ENCODE measurements at places on chromosomes 2 and 18. TPM values are rescaled to one million over a fixed set of nuclear protein-coding genes. Genes with fewer than 3 reads are reported as not detected.

ERICH2 gene
- total RNA-seq: 3.1 TPM

SLC30A3 gene
- 4.3 TPM for total RNA-seq

SERPINB2 gene
- not detected for total RNA-seq

GFPT1 gene
- total RNA-seq: 122 TPM

TRIM54 gene
- total RNA-seq: 0.25 TPM

B3GNT7 gene
- 3.6 TPM for total RNA-seq

DNAJC5G gene
- total RNA-seq: 0.25 TPM

DNA sequence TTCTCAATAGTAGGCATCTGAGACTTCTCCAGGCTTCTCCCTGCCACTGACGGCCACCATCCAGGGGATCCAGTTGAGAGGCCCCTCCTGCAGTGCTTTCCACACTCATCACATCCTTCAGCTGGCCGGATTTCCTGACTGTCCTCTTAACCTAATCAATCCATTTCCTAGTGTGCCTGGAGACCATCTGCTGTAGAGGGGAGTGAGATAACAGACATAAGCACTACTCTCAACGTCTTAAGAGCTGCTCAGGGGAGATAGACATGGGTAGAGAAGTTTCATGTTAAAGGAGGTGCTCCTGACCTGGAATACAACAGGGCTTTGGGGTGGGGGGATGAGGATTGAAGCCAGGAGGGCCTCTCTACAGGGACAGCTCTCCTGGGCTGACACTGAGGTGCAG lies 14.2 kb downstream of the SPR start:
- no peaks in the 10 kb centered on the region for H3K27me3 ChIP-seq
- no peak for DNase-seq
- no peaks in the 10 kb centered on the region for H3K36me3 ChIP-seq
- H3K4me3 ChIP-seq: no peak overlapping the region

GRCh38 chr2:8549942-8550341 lies 131.9 kb upstream of the ID2 start:
- no peak overlapping the region for H3K4me3 ChIP-seq
- no peaks in the 10 kb centered on the region for H3K4me1 ChIP-seq
- no peaks in the 10 kb centered on the region for H3K27me3 ChIP-seq
- no peak for DNase-seq
- H3K27ac ChIP-seq: no peak overlapping the region

GRCh38 chr2:9799729-9800632 lies 43.3 kb upstream of the TAF1B start:
- no peaks in the 10 kb centered on the region for H3K27me3 ChIP-seq
- no peak overlapping the region for H3K4me3 ChIP-seq
- H3K36me3 ChIP-seq: no peaks in the 10 kb centered on the region

- no peaks in the 10 kb centered on the region for H3K27me3 ChIP-seq
- H3K36me3 ChIP-seq: no peaks in the 10 kb centered on the region
Measured at GRCh38 chr18:23524213-23524707, 20.9 kb downstream of the RMC1 start.

DNA sequence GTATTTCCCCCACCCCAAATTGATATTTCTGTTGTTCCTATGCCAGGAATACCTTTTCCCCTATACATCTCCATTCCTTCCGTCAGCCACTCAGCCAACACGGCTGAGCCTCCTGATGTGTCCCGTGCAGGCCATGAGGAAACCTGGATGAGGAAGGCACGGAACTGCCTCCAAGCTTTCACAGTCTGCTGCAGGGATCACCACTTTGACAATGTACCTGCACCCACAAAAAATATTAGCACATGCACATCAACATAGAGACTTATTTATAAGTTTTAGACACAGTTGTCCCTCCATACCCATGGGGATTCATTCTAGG lies 101.4 kb upstream of the PPP1CB start:
- no peaks in the 10 kb centered on the region for H3K27me3 ChIP-seq
- no peak overlapping the region for H3K4me3 ChIP-seq
- DNase-seq: no peak
- H3K36me3 ChIP-seq: no peaks in the 10 kb centered on the region
- H3K4me1 ChIP-seq: peaks cover 55% of the 10 kb centered on the region

DNA sequence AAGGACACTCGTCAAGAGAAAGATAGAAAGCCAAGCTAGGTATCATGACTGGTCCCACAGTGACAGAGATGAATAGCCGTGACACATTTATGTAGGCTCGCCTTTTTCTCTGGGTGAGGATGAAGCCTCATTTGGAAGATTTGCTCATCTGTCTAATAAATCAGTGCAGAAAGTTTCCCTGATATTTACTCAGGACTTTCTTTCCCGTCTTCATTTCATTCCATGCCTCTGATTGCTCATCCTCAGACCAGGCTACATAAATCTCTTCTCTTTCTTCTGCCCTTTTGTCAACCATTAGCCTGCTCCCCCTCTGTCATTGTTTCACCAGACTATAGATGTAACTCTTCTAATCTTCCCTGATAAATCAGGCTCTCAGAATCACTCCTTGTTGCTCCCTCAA lies 361.8 kb upstream of the MEIS1 start:
- H3K36me3 ChIP-seq: no peaks in the 10 kb centered on the region
- no peak for DNase-seq
- H3K4me3 ChIP-seq: no peak overlapping the region
- H3K27me3 ChIP-seq: no peaks in the 10 kb centered on the region

DNA sequence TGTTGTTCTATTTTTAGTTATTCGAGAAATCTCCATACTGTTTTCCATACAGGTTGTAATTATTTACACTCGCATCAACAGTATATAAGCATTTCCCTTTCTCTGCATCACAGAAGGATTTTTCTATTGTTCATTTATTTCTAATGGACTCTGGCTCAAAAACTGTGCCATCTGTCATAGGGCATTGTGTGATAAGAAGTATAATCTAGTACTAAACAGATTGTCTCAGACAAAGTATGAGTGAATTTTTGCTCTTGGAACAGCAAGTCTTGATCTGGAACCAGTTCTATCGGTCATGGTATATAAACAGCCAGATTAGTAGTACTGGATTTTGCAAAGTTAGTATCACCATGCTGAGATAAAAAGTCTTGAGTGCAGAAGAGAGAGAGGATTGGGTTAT lies 145.8 kb downstream of the KIAA1328 start:
- H3K27ac ChIP-seq: no peak overlapping the region
- no peaks in the 10 kb centered on the region for H3K36me3 ChIP-seq
- DNase-seq: no peak
- no peaks in the 10 kb centered on the region for H3K27me3 ChIP-seq
- no peak overlapping the region for H3K4me3 ChIP-seq

GRCh38 chr2:176156807-176157498 lies at the start of gene HOXD3:
HOXD3 (plus strand) TSS chr2:176157307; CDS start chr2:176169115, 11,808 bp downstream.
- H3K4me3 ChIP-seq: peak within 1 kb of the TSS; percentile 42
- H3K27me3 ChIP-seq: no peaks in the 10 kb centered on the region
- H3K27ac ChIP-seq: no peak within 1 kb of the TSS
- no peak for DNase-seq
- no peaks in the 10 kb centered on the region for H3K4me1 ChIP-seq

- no peaks in the 10 kb centered on the region for H3K27me3 ChIP-seq
- no peak overlapping the region for H3K4me3 ChIP-seq
- DNase-seq: no peak
- H3K4me1 ChIP-seq: no peaks in the 10 kb centered on the region
- H3K36me3 ChIP-seq: no peaks in the 10 kb centered on the region
Measured at GRCh38 chr2:727071-727470, 49.9 kb upstream of the TMEM18 start.

DNA sequence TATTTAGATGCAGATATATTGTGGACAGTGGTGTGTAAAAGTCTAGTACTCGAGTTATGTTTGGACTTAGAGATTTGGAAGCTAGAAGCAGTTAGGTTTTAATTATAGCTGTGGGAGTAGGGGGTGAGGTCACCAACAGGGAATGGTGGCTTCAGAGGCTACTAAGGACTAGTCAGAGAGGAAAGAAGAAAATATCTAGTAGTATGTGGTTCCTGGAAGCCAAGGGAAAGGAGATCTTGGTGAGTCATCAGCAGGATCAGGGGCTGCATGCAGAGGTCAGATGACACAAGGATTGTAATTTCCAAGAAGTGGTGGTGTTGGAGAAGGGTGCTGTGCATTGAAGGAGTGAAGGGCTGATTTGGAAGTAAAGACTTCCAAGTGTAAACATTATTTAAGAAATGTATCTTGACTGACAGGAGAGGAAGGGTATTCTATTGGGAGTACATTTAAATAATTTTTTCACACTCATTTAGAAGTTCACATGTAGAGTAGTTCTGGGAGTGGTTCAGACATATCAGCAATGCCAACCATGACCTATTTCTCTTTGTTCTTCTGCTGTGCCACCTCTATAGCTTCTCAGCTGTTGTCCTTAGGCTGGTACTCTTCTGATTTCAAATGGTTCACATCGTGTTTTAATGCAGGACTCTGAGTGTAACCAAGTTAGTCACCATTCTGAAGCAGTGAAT lies 59.1 kb downstream of the ACSL3 start:
- H3K27me3 ChIP-seq: no peaks in the 10 kb centered on the region
- DNase-seq: no peak
- H3K27ac ChIP-seq: no peak overlapping the region
- peaks cover 26% of the 10 kb centered on the region for H3K4me1 ChIP-seq

DNA sequence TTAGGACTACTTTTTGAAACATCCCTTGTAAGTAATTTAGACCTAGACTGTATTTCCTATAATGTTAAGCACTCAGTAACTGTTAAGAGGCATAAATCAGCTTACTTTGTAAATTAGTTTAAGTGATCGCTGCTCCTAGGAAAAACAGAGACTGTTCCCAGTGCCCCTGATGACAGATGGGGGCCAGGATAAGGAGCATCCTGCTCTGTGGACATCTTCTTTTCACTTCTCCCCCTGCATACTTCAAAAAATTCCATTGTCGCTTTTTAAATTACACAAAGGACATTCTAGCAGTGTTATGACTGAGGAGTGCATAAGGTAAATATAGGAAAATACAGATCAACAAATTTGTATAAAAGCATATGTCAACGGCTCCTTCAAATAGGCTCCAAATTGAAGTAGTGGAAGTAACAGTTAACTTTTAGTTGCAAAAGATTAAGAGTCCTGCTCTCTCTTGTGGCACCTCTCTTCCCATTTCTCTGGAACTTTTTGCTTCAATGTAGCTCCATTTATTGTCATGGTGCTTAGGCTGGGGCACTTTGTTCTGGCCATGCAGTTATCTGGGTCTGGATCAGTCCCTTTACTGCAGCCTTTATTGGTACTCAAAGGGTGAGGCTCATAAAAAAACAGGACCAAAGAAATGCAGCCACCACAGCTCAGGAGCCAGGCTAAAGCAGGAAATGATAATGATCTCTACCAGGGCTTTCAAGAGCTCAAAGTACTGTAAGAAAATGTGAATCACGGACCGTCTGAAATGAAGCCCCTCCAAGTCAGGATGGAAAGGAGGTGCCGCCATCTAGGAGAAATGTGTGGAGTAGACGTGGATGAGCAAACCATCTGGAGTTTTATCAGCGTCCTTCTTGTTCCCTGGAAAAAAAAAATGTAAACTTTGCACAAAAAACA lies 162.1 kb upstream of the ZNF516 start:
- no peaks in the 10 kb centered on the region for H3K27me3 ChIP-seq
- no peak overlapping the region for H3K4me3 ChIP-seq
- no peak overlapping the region for H3K27ac ChIP-seq

DNA sequence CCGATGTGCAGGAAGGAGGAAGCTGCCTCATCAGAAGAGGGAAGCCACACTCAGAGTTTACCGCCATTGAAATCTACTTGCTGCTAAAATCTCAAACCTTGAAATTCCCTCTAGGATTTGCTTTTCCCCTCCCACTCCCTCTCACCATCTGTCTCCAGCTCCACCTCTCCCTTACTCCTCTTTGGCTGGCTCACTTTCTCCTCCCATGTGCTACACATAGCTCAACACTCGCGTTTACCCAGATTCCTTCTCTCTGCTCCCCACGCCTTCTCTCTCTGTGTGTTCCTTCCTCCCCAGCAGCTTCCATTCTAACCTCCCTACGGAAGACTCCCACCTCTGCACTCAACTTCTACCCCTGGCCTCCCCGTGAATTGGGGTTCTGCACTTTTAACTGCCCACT lies 143.1 kb downstream of the DNER start:
- H3K4me3 ChIP-seq: no peak overlapping the region

DNA sequence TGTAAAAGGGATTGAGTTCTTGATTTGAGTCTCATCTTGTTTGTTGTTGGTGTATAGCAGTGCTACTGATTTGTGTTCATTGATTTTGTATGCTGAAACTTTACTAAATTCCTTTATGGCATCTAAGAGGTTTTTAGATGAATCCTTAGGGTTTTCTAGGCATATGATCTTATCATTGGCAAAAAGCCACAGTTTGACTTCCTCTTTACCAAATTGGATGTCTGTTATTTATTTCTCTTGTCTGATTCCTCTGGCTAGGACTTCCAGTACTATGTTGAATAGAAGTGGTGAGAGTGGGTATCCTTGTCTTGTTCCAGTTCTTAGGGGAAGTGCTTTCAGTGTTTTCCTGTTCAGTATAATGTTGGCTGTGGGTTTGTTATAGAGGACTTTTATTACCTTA lies 4.8 kb downstream of the ANKAR start:
- no peaks in the 10 kb centered on the region for H3K36me3 ChIP-seq
- no peaks in the 10 kb centered on the region for H3K27me3 ChIP-seq
- no peak overlapping the region for H3K27ac ChIP-seq
- H3K4me3 ChIP-seq: no peak overlapping the region
- H3K4me1 ChIP-seq: no peaks in the 10 kb centered on the region

- H3K4me3 ChIP-seq: no peak overlapping the region
- H3K36me3 ChIP-seq: no peaks in the 10 kb centered on the region
- H3K27me3 ChIP-seq: no peaks in the 10 kb centered on the region
- H3K4me1 ChIP-seq: no peaks in the 10 kb centered on the region
- no peak for DNase-seq
Measured at GRCh38 chr2:74822771-74823566, 11.0 kb upstream of the HK2 start.

DNA sequence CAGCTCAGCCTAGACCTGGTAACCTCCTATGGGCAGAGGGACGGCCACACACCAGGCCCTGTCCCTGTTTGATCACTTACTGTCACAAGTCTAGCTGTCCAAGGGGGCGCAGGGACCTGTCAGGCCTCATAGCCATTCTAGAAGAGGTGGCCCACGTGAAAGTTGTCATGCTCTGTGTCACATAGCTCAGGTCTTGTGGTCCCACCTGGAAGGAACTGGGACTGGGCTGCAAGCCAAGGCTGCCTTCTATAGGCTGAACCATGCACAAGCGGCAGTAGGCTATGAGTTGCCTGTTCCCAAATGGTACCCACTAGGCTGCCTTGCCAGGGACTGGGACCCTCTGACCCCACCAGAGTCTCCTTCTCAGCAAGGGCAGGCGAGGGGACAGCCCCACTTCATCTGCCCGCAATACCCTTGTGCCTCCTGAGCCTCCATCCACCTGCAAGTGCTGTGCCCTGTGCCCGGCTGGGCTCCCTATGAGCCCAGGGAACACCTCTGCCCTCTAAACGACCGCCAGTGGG lies 177.5 kb downstream of the ANAPC1 start:
- no peak overlapping the region for H3K27ac ChIP-seq
- no peaks in the 10 kb centered on the region for H3K36me3 ChIP-seq
- no peak for DNase-seq
- no peaks in the 10 kb centered on the region for H3K27me3 ChIP-seq
- H3K4me1 ChIP-seq: 0 out of 2 replicates have a peak, but pooled peaks cover 6% of the 10 kb centered on the region
- no peak overlapping the region for H3K4me3 ChIP-seq

DNA sequence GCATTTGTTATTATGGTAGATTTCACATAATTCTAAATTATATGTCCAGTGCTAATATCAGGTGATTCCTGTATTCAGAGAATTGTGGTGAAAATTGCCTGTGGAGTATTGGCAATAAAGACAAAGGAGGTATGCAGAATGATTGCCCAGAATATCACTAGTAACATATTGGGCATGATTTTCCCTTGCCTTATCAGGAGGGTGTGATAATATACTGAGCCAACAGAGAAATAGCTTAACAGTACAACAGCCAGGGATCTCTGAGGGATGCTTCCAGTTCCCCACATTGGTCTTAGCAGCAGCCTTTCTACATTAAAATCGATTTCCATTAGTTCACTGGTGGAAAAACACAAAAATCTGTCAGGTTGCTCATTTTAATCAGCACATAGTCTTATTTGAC lies 122.9 kb upstream of the COL3A1 start:
- H3K4me3 ChIP-seq: no peak overlapping the region
- no peaks in the 10 kb centered on the region for H3K4me1 ChIP-seq
- no peaks in the 10 kb centered on the region for H3K27me3 ChIP-seq
- no peak overlapping the region for H3K27ac ChIP-seq
- no peaks in the 10 kb centered on the region for H3K36me3 ChIP-seq

Data from Caco-2 (cell line).